Cortex of kidney (tissue), 1 donor: ENCODE measurements at places on chromosomes 5 and 9.

DNA sequence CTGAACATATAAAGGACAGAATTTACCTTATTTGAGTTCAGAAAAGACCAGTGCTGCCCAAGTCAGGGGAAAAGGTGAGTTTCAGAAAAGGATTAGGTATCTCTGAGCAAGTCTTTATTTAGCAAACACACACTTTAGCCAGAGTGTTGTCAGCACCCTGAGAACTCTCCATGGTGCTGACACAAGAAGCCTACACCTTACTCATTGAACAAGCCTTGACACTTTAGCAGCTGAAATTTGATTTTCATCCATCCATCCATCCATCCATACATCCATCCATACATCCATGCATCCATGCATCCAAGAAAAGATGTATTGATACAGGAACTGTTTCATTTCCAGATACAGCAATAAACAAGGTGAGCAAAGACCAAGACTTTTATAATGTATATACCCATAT is 311.2 kb downstream of the TRIM32 start:
- no peak for DNase-seq

DNA sequence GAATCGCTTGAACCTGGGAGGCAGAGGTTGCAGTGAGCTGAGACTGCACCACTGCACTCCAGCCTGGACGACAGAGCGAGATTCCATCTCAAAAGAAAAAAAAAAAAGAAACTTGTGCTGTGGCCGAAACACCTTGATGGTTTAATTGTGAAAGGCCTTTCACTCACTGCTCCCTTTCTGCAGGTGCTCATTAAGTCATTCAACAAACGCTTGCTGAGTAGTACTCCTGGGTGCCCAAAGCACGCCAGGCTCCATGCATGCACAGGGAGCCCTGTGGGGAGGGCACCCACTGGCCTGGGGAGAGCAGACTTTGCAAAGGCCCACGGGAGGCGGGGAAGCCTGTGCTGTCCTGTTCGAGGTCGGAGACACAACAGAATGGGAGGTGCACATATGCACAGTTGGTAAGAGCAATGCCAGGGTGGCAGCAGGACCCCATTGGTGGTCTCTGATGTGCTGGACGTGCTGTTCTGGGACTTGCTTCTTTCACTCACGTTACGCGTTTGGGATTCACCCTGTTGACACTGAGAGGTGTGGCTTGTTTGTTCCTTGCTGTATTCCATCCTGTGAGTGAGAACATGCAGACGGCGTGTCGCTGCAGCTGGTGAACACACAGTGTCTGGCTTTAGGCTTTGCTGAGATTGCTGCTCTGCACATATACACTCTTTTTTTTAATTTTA is 3.0 kb upstream of the ENTPD2 start:
- DNase-seq: no peak

DNA sequence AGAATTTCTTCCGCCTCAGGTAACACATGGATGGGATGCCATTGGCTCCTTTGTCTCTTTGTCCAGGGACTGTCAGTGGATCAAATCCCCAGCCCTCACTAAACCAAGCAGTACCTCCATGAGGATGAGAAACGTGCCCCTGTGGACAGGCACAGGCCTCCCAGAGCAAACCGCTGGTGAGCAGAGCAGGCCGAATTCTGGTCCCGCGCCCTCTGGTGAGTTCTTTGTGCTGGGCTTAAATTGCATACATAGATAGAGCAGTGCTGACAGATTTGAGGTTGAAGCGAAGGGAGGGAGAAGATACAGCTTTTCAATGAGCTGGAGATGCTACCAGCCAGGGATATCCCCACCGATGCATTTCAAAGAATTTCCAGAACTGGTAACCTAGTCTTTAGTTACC is 143.8 kb downstream of the HSD17B3 start:
- no peak for DNase-seq

DNA sequence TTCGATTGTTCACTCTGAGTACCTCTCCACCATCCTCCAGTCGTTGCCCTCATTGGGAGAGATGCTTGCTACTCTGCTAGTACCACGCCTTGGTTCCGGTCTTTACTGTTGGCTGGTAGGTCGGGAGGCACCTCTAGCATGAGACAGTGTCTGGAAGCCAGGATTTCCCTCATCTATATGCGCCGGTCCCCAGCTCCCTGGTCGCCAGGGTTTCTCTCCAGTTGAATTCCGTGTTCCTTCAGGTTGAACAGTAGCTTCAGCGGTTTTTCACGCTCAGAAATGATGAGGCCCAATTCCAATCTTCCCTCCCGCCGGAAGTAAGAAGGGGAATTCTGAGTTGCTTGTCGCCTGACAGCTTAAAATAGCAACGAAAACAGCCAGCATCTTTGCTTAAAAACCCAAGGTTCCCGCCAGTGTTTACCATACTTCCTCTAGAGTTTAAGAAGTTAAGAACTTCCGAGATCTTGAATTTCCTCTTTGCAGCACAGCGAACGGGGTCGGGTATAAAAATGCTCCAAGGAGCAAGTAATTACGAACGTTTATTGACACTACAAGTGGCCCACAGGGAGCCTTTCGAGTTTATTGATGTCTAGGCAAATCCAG is 1.3 kb upstream of the ST8SIA4 start:
- no peak for DNase-seq

DNA sequence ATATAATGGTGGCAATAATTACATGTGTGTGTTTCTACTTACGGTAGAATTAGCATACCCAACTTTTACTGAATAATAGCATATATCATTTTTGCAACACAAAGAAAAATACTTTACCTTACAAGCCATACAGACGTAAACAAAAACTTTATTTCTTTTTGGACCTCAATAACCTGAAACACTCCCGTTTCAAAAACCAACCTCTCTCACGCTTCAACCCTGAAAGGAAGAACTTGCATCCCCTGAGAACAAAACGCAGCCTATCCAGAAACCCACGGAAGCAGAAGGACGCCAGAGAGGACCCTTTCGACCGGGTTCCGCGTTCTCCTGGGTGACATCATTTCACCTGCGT is at the start of gene RNF38:
Gene RNF38 (minus strand): TSS at position 290 of the 352 bp plus-strand sequence. CDS start 161 bp downstream, at position 129.
- DNase-seq: no peak

DNA sequence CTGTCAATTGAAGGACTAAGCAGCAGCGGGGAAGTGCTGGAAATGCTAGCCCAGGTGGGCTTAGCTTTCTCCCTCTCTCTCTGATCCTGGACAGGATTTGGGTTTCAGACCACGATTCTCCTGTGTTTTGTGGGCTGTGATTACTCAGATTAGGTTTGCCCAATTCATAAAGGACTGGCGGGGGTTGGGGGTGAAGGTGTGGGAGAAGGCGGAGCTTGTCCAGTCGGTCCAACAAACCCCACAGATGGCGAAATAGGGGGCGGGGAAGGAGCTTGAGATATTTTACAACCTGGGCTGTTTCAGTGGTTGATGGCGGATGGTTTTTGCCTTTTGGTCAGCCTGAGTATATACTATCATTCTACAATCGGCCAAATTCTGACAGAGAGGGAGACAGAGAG is 35.2 kb downstream of the PCDHAC2 start:
- no peak for DNase-seq

- no peak for DNase-seq
Observed at GRCh38 chr9:131731237-131731636, 8.6 kb downstream of the RAPGEF1 start.

DNA sequence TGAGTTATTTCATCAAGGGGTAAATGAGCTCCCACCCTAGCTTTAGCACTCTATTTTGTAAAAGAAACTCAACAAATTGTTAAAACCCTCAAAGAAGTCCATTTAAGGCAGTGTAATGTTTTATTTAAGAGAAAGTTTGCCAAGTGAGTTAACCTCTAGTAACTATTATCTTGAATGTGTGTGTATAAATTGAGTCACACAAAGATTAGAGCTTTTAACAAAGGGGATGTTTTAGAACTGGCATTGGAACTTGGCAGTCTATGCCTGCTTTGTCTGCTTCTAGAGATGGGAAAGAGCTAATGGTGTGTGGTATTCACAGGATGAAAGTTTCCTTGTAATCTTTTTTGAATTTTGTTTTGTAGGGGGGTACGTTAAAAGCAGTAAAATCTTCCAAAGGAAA is 33.2 kb downstream of the KDM3B start:
- no peak for DNase-seq

DNA sequence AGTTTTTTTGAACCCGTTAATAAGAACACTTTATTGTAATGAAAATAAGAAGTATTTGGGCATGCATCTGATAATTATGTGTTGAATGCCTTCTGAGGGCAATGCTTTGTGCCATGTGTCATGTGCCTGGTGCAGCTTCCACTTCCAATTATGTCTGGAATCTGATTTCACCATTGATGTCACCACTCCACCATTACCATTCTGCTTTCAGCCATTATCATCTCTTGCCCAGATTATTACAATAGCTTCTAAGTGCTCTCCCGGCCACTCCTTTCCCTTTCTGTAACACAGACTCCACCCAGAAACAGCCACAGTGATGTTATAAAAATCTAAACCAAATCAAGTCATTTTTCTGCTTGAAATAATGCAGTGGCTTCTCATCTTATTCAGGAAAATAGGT is 171.7 kb downstream of the C9orf152 start:
- DNase-seq: no peak

- no peak for DNase-seq
Observed at GRCh38 chr9:112655668-112656067, 62.2 kb downstream of the INIP start.

GRCh38 chr5:35246900-35247647 is 16.8 kb upstream of the PRLR start:
- no peak for DNase-seq

DNA sequence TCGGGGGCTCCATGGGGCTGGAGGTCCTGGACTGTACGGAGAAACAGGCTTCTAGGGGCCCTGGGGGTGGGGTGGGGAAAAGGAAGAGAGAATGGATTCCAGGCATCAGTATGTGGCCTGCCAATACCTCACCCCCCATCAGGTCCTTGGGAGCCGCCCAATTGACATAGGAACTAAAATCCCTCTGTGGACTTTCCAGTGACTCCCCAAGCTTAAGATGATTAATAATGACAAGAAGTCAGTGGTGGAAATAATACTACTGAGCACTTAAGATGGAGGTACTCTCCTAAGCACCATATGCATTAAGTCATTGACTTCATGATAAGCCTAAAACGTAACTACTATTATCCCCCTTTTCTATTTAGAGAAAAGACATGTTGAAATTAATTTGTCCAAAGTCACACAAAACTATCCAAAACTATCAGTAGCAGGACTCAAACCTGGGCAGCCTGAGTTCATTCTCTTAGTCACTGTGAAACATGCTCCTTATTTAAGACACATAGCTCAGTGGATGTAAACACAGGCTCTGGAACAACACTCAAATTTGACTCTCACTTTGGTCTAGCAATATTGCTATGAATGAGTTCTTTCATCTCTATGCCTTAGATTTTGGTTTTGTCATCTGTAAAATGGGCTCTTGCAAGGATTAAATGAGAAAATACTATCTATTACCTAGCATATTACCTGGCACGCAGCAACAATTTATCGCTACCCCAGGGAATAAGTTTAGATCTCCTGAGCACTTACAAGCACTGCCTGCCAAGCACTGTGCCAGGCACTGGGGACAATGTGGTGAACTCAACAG is 9.5 kb downstream of the SPRY4 start:
- DNase-seq: no peak

DNA sequence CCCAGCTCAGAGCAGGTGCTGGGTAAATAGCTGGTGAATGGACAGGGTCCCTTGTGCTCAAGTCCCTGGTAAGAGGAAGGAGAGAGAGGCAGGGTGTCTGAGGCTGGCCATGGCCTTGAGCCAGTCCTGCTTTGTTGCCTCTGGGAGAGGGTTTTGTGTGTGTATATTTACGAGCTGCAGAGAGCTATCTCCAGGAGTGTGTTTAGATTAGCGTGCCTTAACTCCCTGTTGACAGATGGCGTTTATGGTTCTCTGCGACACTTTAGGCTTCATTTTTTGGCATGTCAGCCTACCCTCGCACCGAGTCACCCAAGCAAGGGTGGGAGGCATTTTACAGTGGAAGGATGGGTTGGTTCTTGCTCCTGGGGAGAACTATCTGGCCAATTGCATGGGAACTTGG is 22.2 kb downstream of the HMCN2 start:
- DNase-seq: no peak

DNA sequence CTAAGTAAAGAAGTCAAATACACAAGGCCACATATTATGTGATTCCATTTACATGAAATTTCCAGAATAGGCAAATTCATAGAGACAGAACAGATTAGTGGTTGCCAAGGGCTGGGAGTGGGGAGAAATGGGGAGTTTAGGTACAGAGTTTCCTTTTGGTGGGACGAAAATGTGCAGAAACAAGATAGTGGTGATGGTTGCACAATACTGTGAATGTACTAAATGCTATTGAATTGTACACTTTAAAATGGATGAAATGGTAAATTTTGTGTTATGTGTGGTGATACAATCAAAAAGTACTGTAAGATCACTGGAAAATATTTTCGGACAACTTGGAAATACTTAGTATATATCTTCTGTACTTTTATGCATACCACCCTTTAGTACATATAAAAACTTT is 15.0 kb downstream of the ECM2 start:
- DNase-seq: no peak

DNA sequence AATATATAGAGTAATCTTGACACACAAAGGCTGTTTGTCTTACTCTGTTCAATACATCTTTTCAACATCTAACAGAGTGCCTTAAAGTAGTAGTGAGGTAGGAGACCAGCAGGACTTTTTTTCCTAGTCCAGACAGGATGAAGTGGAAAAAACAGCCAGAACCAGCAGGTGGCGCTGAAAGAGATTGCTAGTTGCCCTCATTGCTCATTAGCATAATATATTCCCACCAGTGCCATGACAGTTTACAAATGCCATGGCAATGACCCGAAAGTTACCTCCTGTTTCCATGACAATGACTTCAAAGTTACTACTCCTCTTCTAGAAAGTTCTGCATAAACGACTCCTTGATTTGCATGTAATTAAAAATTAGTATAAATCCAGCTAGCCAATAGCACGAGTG is 387.4 kb downstream of the ACTL7B start:
- DNase-seq: no peak

DNA sequence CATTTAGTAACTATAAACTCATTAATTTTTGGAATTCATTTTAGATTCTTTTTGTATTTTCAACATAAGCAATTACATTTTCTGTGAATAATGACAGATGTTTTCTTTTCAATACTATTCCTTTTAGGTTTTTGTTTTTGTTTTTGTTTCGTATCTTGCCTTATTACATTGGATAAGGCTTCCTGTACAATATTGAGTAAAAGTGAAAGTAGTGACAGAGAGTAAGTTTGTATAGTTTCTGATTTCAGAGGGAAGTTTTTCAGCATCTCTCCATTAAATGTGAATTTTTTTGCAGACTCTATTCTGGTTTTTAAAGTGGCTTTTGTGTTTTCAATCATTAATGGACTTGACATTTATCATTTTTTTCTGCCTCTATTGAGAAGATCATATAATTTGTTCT is 12.8 kb upstream of the CAMK4 start:
- no peak for DNase-seq
